ENCODE measurements at places on chromosomes 11 and 22.
A peak's percentile ranks its signal among the peaks of the same experiment; 100 is the strongest.

DNA sequence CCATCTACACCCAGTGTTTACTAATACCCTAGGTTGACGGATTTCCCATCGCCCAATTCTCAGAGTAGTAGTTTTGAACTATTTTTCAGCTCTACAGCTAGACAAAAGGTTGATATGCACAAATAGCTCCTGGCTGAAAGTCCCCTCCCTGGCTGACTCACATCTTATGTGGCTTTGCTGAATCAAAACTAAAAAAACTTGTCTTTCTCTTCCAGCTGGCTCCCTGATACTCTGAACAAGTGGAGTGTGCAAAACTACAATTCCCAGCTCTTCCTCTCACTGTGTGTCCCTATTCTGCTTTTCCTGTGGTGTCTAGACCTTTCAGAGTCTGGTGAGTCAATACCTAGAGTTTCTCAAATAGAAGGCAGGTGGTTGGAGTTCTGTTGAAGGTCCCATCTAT lies 12.7 kb upstream of the LARGE1 start:
- no peak for DNase-seq

GRCh38 chr11:114959953-114960505 lies 281.7 kb downstream of the NXPE2 start:
- DNase-seq, result no peak

- DNase-seq, result peak; percentile 95
Observed at GRCh38 chr11:64850979-64851567, 6.6 kb upstream of the CDC42BPG start.

DNA sequence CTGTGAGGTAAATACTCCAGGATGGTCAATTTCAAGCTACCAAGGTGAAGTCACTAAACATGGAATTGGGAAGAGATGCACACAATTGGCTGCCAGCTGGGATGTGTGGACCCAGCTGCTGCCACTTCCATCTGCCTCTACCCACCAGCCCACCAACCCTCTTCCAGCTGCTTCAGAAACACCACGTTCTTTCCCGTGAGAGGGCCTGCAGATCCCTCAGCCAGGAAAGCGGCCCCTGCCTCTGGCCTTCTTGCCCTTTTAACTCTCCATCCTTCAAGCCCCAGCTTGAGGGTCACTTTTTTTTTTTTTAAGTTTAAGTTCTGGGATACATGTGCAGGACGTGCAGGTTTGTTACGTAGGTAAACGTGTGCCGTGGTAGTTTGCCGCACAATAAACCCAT lies 20.0 kb downstream of the PRG3 start:
- DNase-seq, result no peak

DNA sequence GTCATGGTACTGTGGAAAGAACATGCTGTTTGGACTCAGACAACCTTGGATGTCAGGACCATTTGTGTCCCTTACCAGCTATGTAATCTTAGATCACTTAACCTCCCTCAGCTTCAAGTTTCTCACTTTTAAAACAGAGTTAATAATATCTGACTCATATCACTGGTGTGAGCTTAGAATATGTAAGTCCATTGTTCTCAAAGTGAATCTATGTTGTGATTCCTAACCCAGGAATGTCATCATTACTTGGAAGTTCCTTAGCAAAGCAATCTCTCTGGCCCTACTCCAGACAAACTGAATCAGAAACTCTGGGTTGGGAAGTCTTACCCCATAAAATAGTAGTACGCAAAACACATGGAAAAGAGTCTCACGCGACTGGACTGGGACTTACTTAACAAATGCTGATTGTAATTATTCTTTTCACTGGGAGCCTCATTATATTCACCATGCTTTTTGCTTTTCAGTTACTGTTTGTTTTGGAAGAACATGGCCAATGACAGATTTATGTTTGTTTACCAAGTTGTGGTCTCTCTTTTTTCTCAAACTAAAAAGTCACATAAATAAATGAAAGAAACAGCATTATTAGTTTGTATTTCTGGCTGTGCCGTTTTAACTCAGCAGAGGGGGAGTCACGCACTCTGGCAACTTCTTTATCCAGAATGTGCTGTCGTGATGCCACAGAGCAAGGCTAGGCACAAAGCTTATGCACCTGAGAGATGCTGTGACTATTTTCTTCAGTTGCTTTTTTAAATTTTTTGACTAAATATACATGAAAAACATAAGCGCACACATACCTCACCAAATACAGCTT lies 217.7 kb upstream of the CTSC start:
- DNase-seq, result no peak

- peak; percentile 61 for DNase-seq
Observed at GRCh38 chr11:79708319-79708932, 267.6 kb upstream of the TENM4 start.

- peak; percentile 88 for DNase-seq
Observed at GRCh38 chr11:64165842-64166635, at the start of gene MACROD1. MACROD1 (minus strand) TSS chr11:64166113; CDS start chr11:64165994, 119 bp downstream.

DNA sequence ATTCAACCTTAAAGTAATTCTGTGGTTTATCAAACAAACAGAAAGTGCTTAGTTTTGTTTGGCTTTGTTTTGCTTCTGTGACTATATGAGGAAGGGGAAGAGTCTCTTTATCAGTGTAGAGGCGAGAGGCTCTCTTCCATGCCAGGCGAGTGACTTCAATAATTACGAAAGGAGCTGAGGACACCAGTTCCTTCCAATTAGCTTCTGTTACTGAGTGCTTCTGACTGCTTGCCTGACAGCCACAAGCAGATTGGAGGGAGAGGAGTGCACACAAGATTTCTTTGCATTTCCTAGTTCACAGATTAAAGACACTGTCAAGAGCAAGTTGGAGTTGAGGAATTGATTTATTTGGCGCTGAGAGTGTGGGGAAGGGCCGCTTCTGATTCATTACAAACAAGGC lies 1484.5 kb upstream of the TENM4 start:
- no peak for DNase-seq

- peak; percentile 13 for DNase-seq
Observed at GRCh38 chr11:130179396-130180306, 20.1 kb downstream of the ST14 start.

GRCh38 chr22:36769541-36770512 lies 6.1 kb downstream of the IFT27 start:
- DNase-seq, result no peak
